ENCODE measurements at places on chromosomes 6 and 20.

GRCh38 chr20:6764619-6765018 is 2.9 kb upstream of the BMP2 start:
- DNase-seq = no peak

- no peak for DNase-seq
Observed at GRCh38 chr6:43061861-43062260, 2.4 kb downstream of the KLC4 start.

- DNase-seq = no peak
Observed at GRCh38 chr6:71258078-71258866, 30.3 kb upstream of the OGFRL1 start.

DNA sequence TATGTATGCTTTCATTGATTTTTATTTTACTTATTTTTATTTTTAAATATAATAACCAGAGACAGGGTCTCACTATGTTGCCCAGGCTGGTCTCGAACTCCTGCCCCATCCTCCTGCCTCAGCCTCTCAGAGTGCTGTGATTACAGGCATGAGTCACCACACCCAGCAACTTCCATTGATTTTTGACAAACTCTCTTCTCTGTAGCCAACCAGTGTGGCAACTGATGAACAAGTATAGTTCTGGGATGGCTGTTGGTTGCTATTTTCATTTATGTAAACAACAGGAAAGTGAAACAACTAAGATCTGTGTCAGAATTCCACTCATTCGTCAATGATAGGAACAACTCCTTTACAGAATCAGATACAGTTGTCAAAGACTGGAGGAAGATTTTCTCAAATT is 356.7 kb upstream of the JARID2 start:
- DNase-seq = no peak

GRCh38 chr6:123524781-123525180 is 112.0 kb downstream of the TRDN start:
- no peak for DNase-seq

DNA sequence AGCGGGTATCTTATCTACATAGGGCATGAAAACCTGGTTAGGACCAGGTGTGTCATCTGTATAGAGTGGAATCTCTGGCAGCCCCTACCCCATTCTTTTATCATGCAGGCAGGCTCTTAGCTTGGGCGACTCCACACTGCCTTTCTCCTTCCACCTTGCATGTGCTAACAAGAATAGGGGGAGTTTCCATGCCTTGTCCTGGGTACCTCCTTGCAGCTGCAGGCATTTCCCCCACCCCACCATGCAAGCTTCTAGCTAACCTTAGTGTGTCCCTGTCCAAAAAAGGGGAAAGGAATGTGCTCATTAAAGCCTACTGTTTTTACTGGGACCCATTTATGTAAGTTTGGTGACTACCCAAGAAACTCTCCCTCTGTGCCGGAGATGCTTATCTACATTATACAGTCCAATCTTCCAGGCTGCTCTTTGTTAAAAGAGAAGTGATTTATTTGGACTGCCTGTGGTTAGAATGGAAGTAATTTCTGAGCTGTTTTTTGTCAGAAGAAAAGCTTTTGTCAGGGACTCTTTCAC is 10.5 kb upstream of the CEP43 start:
- DNase-seq = no peak

GRCh38 chr20:31864521-31865400 is 5.6 kb downstream of the DUSP15 start:
- DNase-seq = no peak

DNA sequence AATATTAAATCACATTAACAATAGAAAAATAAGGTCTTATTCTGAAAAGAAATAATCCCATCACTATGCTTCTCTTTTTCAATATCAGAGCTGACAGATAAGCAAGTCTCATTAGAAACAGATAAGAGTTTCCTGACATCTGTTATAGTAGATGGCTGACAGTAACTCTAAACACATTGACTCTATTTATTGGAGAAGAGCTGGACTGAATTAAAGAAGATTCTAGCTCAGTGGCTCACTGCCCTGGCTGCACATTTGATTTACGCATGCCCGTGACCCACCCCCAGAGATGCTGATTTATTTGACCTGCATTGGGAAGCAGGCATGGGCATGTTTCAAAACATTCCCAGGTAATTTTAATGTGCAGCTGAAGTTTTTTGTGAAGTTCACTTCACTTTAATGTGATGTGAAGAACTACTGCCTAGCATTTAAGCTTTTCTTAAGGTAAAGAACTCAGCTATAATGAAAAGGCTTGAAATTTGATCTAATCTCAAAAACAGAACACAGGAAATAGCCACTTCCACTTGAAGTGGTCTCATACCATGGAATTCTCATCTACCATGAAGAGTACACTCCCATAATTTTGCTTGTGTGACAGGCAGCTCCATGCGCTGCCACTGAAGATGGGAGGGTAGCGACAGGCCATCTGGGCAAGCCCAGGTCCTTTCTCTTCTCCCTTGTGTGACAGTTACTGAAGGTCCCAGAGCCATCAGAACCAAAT is 162.3 kb downstream of the TPBG start:
- no peak for DNase-seq

DNA sequence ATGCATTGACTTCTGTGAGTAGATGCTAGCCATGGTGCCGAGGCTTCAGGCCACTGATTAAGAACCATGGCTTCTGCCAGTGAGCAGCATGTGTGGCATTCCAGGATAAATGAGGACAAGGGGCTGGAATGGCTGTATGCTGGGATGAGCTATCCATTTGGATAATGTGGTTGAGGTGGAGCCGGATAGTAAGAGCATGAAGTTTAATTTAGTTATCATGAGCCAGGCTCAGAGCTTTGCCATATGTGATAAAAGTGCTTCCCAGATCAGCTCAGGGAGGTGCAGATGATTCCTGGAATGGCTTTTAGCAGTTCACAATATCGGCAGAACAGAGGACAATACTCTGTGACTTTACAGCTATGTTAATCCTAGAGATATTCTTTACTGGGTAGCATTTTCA is 34.6 kb upstream of the RNF8 start:
- no peak for DNase-seq

- no peak for DNase-seq
Observed at GRCh38 chr6:123616942-123617341, 19.8 kb downstream of the TRDN start.

- DNase-seq = no peak
Observed at GRCh38 chr6:68729377-68729903, 94.4 kb downstream of the ADGRB3 start.

DNA sequence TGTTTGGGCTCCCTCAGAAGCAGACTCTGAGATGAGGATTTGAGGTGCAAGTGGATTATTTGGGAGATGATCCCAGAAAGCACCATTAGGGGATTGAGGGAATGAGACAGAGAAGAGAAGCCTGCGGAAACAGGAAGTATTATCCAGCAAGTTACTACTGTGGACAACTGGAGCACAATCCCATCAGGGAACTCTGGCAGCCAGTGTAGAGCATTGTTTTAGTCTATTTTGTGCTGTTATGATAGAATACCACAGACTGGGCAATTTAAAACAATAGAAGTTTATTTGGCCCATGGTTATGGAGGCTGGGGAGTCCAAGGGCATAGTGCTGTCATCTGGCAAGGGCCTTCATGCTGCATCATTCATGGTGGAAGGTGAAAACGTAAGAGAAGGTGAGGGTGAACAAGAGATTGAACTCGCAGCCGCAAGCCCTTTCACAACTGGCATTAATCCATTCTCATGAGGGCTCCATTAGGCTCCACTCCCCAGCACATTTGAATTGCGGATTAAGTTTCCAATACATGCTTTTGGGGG is 43.5 kb upstream of the SLC9A8 start:
- DNase-seq = no peak

DNA sequence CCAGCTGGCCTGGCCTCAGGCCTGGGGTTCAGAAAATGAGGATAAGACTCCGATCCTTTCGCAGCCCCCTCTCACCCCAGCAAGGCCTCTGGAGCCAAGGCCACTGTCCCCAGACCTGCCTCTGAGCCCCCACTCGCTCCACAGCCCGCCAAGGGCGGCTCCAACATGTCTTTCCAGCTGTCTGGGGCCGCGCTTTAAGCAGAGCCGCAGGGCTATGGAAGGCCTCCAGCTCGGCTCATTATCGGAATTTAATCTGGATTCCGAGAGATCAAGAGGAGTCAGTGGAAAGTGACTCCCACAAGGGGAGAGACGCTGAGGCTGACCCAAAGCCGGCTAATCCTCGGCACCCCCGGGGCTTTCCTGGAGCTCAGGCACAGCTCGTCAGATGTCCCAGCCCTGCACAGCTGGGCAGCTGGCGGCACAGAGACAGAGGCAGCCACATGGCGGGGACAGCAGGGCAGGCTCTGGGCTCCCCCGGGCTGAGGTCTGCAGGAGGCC is 41.8 kb downstream of the BMP7 start:
- DNase-seq = no peak

DNA sequence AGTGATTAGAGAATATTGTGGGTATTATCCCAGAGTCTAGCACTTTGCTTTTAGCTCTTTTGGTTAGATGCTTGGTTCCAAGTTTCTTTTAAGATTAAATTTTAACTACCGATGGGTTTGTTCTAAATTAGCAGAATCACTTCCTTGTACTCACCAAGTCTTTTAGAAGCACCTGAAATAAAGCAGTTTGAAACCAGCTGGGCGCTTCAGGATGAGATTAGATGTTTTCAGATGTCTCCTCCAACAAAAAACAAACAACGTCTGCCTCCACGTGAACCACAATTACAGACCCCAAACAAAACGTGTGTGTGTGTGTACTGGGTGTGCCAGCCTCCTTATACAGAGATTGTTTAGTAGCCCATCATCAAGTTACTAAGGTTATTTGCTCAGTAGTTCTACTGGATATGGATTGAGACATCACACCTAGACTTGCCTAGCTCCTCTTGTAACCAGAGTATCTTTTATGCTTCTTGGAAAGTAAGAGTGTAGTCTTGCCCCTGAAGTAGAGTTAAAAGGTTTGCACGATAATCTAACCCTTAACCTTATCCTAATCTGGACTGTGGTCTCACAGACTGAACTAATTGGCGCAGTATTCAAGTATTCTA is 2.3 kb downstream of the DSTN start:
- DNase-seq = no peak

DNA sequence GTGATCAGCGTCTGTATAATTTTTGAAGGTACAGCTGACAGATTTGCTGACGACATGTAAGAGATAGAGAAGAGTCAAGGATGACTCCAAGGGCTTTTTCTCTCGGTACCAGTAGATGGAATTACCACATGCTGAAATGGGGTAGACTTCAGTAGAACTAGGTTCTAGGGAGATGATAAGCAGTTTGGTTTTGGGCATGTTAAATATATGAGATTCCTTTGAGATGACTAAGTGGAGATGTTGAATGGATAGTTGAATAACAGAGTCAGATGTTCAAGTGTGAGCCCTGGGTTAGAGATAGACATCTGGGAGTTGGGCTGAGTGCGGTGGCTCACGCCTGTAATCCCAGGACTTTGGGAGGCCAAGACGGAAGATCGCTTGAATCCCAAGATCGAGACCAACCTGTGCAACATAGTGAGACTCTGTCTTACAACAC is 50.0 kb downstream of the PHF20 start:
- no peak for DNase-seq

DNA sequence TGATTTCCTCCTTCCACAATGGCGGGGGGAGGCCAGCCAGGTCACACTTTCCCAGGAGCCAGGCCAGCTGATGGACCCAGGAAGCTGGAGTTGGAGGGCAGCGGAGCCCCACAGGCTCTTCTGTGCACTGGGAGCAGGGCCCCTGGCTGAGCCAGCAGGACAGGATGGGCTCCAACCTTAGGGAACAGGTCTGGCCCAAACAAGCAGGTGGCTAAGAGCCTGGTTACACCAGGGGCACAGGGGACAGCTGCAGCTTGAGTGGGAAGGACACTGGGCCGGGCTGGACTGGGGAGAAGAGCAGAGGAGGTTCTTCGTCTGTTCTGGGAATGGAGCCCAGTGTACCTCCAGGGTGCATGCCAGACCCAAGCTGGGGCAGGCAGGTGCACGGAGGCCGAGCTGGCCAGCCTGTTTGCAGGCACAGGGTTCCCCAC is 102.3 kb downstream of the DLL1 start:
- DNase-seq = no peak

GRCh38 chr6:170073846-170074245 is 217.0 kb downstream of the DLL1 start:
- DNase-seq = no peak

DNA sequence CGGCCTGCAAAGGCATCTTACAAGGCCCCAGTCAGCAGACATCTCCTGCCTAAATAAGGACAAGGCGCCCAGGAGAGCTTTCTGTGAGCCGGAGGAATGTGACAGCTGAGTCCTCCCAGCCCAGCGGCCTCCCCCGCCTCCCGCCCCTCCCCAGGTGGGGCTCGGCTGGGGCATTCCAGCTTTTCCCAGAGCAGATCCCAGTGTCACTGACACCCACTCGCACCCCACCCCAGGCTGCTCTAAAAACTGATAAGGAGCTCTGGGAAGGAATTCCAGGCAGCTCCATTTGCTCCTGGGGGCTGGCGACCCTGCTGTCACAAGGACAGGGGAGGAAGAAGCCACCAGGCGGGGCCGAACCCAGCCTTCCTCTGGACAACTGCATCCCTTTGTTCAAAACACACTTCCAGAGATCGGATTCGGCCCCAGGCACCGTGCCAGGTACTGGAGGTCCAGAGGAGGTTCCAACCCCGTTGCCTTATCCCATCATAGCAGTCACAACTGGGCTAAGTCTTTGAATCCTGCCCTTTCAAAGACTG is 49.7 kb downstream of the JPH2 start:
- no peak for DNase-seq

DNA sequence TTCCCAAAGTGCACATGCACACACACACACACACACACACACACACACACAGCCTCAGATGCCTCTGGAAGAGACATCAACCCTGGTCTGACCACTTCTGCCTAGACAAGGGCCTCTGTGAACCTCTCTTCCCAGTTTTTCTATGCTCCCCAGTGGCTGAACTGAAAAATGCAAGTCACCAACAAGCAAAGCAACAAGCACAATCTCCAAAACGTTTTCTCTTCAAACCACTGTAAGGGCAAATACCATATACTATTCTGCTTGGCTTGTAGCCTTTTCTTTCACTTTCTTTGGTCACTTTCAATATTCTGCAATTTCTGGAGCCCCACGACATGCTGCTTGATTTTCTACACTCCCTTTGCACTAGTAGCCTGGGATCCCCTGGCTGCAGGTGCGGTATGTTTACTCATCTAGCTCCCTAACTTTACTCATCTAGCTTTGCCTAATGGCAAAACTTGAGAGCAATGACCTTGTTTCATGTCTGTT is 121.4 kb upstream of the DST start:
- no peak for DNase-seq

- no peak for DNase-seq
Observed at GRCh38 chr6:4774296-4774695, 1.9 kb upstream of the CDYL start.
